ENCODE measurements at places on chromosomes 7 and 10. TPM values are rescaled to one million over a fixed set of nuclear protein-coding genes. Genes with fewer than 3 reads are reported as not detected.

GRCh38 chr7:131795400-131795799 lies 239.0 kb upstream of the PODXL start:
- H3K4me1 ChIP-seq = no peaks in the 10 kb centered on the region
- no peak overlapping the region for H3K4me3 ChIP-seq
- no peaks in the 10 kb centered on the region for H3K27me3 ChIP-seq
- H3K36me3 ChIP-seq = no peaks in the 10 kb centered on the region

- no peaks in the 10 kb centered on the region for H3K4me1 ChIP-seq
- H3K27ac ChIP-seq = no peak overlapping the region
- no peaks in the 10 kb centered on the region for H3K27me3 ChIP-seq
- no peaks in the 10 kb centered on the region for H3K36me3 ChIP-seq
- DNase-seq = no peak
Measured at GRCh38 chr10:117686606-117687005, 144.1 kb downstream of the EMX2 start.

C10orf53 gene
- not detected for total RNA-seq

OPTN gene
- total RNA-seq = 68.0 TPM

OR6V1 gene
- not detected for total RNA-seq

SLC4A2 gene
- 118 TPM for total RNA-seq

AMPH gene
- total RNA-seq = 0.57 TPM

Measured in Peyer's patch (tissue), 4 donors.